ENCODE measurements at places on chromosomes 3 and 15.

- DNase-seq: no peak
These were observed 8.0 kb downstream of the POC1A start for GRCh38 chr3:52146189-52146588.

- DNase-seq: no peak
These were observed 238.7 kb upstream of the TMCO5A start for GRCh38 chr15:37695719-37696118.

- DNase-seq: no peak
These were observed 131.0 kb upstream of the PLXNA1 start for GRCh38 chr3:126851934-126852333.

DNA sequence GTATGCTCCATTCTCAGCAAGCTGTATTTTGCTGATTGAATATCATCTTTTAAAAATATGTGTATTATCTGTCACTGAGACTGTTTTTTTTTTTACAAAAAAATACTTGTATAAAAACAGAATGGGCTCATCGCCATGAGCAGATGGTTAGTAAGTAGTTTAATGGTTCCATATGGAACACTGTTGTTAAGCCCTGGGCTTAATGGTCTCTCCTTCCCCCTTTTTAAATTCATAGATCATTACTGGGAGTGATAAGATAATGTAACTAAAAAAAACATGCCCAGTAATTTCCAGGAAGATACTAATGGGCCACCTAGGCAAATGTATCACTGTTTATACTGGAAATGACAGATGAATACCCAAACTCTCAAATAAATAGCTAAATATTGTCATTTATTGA, 95.3 kb upstream of the TPRG1 start:
- DNase-seq: no peak

DNA sequence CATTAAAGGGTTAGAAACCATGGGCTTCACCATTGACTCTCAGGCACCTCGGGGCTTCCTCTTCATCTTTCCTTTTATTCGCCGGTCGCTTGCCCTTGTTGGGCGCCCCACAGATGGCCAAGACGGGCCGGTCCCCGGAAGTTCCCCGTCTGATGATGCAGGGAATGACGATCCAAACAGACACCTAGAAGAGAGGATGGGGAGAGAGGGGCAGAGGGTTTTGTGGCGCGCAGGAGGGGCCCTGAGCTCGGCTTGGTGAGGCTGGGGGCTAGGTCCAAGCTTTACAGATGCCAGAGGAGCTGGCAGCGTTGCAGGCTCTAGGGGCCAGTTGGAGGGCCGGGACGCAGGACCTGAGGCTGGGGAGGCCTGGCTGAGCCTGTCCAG, 532 bp upstream of the ESYT3 start:
- DNase-seq: no peak

- no peak for DNase-seq
These were observed 327.5 kb downstream of the RORA start for GRCh38 chr15:60901647-60902046.

DNA sequence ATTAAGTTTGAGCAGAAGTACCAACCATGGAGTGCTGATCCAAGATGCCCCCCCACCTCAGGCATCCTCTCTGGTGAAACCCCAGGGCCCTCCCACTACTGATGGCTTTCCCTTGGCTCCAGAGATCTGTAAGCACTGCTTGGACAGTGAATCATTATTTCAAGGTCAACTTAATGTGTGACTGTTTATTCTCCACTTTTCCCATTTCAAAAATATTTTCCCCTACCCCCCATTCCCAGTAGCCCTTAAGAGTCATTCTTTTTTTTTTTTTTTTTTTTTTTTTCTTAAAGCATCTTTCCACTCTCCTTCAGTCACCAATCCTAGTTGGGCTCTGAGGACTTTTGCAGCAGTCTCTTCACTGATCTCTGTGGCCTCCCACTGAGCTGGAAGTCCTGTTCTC, 82.6 kb downstream of the PCCB start:
- DNase-seq: no peak

- no peak for DNase-seq
These were observed 605.1 kb downstream of the ROBO1 start for GRCh38 chr3:79162653-79163052.

DNA sequence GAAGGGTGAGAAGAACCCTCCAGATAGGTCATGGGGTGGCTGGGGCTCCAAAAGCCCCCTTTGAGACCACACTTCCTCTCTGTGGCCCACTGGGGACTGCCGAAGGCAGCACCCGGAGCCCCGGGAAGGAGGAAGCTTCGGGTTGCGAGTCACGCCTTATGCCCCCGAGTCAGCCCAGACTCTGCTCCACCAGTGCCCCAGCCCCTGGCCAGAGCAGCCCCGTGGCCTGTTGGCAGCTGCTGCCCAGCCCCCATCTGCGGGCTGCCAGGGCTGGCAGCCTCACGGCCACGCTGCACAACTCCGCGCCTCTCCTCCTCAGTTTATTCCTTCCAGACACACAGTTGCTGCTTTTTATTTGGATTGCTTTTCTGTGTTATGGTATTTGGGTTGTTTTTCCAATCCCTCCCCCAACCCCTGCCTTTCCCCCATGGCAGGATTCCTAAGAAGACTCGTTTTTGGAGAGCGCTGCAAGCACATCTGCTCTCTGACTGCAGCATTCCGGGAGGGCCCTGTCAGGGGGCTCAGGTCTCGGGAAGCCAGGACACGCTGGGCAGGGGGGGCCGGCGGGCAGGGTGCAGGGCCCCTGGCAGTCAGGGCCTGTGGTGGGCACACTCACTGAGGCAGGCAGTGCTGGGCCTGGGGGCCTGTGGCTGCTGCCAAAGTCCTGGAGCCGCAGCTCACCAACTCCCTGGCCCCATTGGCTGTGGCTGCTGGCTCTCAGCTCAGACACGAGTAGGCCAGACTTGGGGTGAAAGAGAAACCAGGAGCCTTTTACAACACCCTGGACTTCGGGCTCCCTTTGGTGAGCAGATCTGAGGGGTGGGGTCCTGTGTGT, 20.2 kb downstream of the MAGEF1 start:
- DNase-seq: no peak

DNA sequence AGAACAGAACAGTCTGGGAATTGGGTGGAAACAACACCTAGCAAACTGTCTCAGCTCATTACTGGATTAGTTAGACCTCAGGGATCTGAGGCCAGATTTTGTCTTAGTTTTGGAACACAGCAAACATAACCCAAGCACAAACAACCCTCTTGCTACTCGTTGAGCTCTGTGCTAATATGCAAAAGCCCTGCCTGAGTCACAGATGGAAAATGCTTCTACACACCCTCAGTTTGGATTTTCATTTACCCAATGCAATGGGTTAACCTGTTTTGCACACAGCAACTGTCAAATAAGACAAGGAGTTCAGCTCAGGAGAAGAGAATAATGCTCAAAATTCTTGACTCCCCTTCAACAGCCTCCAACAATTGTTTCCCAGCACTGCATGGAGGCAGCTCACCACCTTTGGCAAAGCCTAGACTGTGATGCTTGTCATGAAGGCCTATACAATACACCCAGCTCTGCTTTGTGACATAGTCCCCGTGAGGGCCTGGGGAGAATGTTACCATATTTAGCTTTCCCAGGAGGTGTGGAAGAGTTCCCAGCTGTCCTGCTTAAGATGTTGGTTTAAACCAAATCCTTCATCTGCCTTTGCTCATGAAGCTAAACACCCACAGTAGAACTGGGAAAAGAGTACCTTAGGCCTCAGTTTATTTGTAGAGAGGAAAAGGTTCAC, 68.9 kb upstream of the MNS1 start:
- DNase-seq: no peak

GRCh38 chr3:64644483-64644882, 43.3 kb downstream of the ADAMTS9 start:
- no peak for DNase-seq

GRCh38 chr15:71107501-71107815, 7.8 kb upstream of the THSD4 start:
- no peak for DNase-seq

- no peak for DNase-seq
These were observed 73.0 kb downstream of the ATP1B3 start for GRCh38 chr3:141949399-141949798.

Measured in GF-D8 (cell line).